ENCODE measurements at places on chromosomes 11 and 22. TPM values are rescaled to one million over a fixed set of nuclear protein-coding genes. Genes with fewer than 3 reads are reported as not detected.

Gene MMP12
- not detected for total RNA-seq

Gene NAP1L4
- total RNA-seq, result 152 TPM

Gene POU2AF1
- total RNA-seq, result not detected

Gene ROBO4
- under 0.01 TPM for total RNA-seq

Gene GSTT2
- 0.79 TPM for total RNA-seq

Gene ADAMTS15
- 0.33 TPM for total RNA-seq

Gene THAP7
- 23.3 TPM for total RNA-seq

All from placental epithelial cell (primary cell).